Breast epithelium (tissue), 4 donors: ENCODE measurements at places on chromosomes 1 and 21.
A peak's percentile ranks its signal among the peaks of the same experiment; 100 is the strongest.

DNA sequence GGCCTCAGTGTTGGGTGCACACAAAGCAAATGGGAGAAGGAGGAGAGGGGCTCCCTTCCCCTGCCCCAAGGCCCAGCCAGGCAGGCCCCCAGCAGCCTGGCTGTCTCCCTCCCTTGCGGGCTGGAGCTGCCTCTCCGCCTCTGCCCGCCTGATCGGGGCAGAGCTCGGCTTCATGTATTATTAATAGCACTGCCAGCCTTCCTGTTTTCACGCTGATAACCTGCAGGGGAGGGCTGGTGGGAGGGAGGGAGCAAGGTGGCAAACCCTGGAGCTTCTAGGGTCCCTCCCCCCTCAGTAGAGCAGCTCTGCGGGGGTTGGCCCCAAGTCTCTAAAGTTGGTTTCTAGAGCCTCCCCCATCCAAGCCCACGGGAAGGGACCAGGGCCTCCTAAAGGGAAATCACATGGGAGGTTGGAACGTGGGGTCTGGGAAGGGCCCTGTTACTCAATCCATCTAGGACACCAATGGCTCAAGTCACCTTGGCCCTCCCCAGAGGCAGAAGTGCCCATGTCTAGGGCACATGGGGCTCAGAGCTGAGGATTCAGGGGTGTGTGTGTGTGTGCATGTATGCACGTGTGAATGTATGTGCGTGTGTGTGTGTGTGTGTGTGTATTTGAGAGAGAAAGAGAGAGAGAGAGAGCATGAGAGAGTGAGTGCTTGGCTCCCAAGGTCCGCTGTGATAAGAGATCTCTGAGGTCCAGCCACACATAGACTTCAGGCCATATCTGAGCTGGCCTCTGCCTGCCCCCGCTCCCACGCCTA is 21.8 kb upstream of the POU3F1 start:
- no peaks in the 10 kb centered on the region for H3K4me1 ChIP-seq
- no peak overlapping the region for H3K27ac ChIP-seq
- no peaks in the 10 kb centered on the region for H3K36me3 ChIP-seq
- H3K27me3 ChIP-seq, result peaks cover 5% of the 10 kb centered on the region
- H3K4me3 ChIP-seq, result no peak overlapping the region
- DNase-seq, result no peak

GRCh38 chr1:169867012-169867675 is 26.6 kb downstream of the SCYL3 start:
- no peak overlapping the region for H3K27ac ChIP-seq
- no peaks in the 10 kb centered on the region for H3K36me3 ChIP-seq
- no peaks in the 10 kb centered on the region for H3K27me3 ChIP-seq
- H3K4me3 ChIP-seq, result no peak overlapping the region
- no peak for DNase-seq

GRCh38 chr1:41243079-41243385 is 926 bp upstream of the SCMH1 start:
- H3K4me3 ChIP-seq, result peak overlapping the region; percentile 85
- no peaks in the 10 kb centered on the region for H3K36me3 ChIP-seq
- no peaks in the 10 kb centered on the region for H3K27me3 ChIP-seq

- peak within 1 kb of the TSS; percentile 85 for H3K4me3 ChIP-seq
- H3K36me3 ChIP-seq, result no peaks in the 10 kb centered on the region
- peak; percentile 98 for DNase-seq
- no peaks in the 10 kb centered on the region for H3K27me3 ChIP-seq
- H3K27ac ChIP-seq, result peak within 1 kb of the TSS; percentile 100
These were observed at the start of gene PNRC2 for GRCh38 chr1:23959461-23960290. Gene PNRC2 (plus strand): TSS chr1:23959828. CDS start chr1:23961458, 1,630 bp downstream.

GRCh38 chr1:153465811-153466636 is 5.6 kb upstream of the S100A7 start:
- H3K27me3 ChIP-seq, result no peaks in the 10 kb centered on the region
- no peaks in the 10 kb centered on the region for H3K36me3 ChIP-seq
- H3K4me1 ChIP-seq, result no peaks in the 10 kb centered on the region

GRCh38 chr1:107195476-107195875 is 54.6 kb downstream of the NTNG1 start:
- no peak overlapping the region for H3K27ac ChIP-seq
- DNase-seq, result no peak
- H3K4me1 ChIP-seq, result no peaks in the 10 kb centered on the region

DNA sequence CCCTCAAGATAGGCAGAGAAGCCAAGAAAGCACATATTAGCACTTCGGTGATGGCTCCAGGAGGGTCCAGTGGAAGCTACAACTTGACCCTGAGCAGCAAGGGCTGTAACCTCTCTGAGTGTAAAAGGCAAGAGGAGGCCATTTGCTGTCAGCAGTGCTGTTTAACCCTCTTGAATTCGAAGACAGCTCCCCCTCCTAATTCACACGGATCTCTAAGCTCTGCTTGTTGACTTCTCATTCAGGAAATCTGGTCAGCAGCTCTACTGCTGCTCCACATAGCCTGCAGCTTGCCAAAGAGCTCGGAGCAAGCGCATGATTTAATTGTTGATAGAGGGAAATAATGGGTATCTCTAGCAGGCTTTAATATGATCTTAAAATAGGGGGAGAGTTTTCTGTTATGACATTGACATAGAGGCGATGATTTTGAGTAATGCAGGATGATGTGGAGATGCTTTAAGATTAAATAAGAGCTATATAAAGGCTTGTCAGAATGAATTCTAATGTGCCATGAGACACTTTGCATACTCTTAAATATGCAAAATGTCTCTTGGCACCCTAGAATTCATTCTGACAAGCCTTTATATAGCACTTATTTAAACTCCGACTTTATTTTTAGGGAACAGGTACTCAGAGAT is 79.4 kb upstream of the USH2A start:
- H3K27ac ChIP-seq, result no peak overlapping the region
- no peaks in the 10 kb centered on the region for H3K27me3 ChIP-seq
- H3K4me3 ChIP-seq, result no peak overlapping the region
- no peak for DNase-seq

- no peaks in the 10 kb centered on the region for H3K27me3 ChIP-seq
- H3K36me3 ChIP-seq, result no peaks in the 10 kb centered on the region
- no peak for DNase-seq
- H3K4me1 ChIP-seq, result no peaks in the 10 kb centered on the region
These were observed 54.5 kb downstream of the CD34 start for GRCh38 chr1:207856276-207857023.

DNA sequence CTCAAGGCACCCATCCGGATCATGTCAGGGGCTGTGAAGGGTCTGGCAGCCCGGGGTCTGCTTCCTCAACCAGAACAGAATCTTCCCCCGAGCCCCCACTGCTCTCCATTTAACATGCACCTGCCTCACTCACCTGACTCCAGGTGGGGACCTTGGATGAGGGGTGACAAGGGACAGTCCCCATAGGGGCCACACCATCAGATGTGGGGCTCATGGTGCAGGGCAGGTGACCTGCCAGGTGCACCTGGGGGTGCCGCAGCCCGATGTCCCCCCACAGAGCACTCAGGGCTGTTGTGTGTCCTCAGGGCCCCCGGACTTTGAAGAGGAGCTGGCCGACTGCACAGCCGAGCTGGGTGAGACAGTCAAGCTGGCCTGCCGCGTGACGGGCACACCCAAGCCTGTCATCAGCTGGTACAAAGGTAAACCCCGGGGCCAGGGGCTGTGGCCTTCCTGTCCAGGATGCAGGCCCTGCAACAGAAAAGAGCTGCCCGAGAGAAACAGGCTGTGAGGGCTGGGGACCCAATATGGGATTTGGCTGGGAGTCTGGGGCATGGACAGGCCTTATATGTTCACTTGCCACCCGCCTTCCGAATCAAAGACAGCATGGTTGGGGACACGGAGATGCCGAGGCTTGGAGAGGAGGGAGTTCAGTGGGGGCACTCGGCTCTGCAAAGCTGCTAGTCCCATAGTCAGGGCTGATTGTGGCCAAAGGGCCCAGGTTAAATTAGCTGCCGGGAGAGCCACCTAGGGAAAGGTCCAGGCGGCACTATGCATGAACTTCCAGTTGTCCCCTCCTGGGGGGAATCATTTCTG is 64.6 kb downstream of the TRIM11 start:
- no peak overlapping the region for H3K27ac ChIP-seq
- no peaks in the 10 kb centered on the region for H3K27me3 ChIP-seq
- no peaks in the 10 kb centered on the region for H3K4me1 ChIP-seq
- H3K36me3 ChIP-seq, result no peaks in the 10 kb centered on the region
- peak; percentile 46 for DNase-seq
- no peak overlapping the region for H3K4me3 ChIP-seq

- H3K27me3 ChIP-seq, result no peaks in the 10 kb centered on the region
- DNase-seq, result no peak
These were observed 58.2 kb upstream of the FOXD3 start for GRCh38 chr1:63264161-63264560.
